ENCODE measurements at places on chromosomes 5 and 9.

DNA sequence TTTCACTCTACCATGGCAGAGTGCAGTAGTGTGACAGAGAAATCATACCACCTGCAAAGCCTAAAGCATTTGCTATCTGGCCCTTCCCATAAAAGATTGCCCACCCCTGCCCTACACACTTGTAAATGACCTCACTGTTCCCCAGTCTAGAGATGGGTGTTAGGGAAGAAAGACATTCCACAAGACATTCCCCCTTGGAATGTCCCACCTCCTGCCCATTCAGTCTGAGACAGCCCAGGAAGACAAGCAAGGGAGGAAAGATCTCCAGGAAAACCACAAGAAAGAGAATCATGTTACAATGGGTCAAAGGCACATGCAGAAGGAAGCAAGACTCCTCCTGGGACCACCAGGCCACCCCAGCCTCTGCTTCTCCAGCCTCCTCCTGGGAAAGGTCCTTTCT is 230.0 kb downstream of the AGTPBP1 start:
- no peak for DNase-seq

GRCh38 chr9:120435091-120435490 is 144.9 kb downstream of the CDK5RAP2 start:
- no peak for DNase-seq

DNA sequence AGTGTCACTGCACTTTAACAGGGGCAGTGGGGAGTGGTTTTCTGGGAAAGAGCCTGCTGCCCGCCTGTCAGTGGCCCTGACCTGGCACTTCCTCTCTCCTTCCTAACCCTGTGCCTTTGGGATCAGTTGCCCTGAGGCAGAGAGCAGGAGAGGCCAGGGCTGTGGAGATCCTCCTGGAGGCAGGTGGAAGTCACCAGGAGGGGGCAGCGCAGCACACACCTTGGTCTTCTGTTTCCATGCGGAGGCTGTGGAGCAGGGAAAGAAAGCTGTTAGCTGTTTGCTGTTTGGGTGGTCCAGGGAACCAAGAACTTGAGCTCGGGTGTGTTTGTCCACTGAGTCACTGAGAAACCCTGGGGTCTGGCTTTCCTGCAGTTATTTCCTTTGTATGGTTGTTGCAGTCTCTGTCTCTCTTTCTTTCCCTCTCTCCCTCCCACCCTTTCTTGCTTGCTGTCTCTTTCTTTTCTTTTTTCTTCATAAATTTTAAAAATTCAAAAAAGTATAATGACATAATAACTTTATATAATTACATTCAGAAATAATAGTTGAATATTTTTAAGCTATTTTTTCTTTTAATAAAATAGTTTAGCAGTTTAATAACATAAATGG is 28.1 kb downstream of the NTRK2 start:
- peak; percentile 2 for DNase-seq

DNA sequence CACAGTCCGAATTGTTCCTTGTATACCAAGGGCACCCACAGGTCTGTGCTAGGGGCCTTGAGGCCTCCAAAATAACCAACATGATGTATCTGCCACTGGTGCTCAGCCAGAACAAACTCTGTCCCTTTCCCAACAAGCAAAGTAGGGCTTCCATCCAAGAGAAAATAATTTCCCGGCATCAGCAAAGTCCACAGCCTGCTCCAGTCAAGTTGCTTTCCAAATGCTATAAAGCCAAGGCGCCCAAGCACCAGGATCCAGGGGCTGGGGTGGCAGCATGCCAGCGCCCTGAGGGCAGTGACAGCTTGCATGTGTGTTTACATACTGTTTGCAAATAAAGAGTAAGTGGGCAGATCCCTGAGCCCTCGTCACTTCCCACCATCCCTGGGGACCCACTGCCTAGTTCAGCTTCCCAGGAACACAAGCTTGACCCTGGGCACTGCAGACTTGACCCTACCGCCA is 155.9 kb downstream of the ERCC6L2 start:
- DNase-seq, result no peak

DNA sequence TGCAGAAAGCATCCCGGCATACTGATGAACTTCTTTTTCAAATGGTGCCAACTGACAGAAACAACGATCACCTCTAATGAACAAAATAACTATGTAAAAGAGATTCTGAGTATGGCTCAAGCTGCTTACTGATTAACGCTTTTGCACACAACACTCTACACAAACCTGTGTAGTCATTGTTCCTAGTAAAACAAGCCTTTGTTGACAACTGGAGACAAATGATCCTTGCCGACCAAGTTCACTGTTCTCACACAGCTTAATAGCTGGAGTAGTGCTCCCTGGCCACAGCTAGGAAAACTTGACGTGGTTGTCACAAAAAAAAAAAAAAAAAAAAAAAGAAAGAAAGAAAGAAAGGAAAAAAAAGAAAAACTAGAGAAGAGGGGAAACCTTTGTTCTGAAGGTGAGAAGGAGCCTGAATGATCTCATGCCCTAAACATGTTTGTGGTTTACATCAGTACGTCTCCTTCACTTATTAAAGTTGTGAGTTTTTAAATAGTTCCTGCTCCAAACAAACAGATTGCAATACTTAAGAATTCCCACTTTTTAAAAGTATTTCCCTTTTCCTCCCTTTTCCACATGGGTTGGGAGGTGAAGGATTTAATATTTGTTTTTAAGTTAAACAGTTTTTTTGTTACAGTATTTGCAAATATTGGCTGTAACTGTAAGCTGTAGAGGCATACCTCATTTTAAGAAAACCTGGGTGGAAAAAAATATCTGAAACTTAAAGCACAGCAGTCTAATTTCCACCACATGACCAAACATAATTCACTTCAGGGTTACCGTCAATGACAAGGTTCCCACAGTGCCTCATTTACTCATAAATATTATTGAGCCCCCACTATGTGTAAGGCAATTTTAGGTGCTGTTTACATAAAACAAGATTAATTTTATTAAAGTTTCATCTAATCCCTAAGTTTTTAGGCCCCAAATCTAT is 63.7 kb downstream of the GLIS3 start:
- DNase-seq, result no peak

- DNase-seq, result no peak
Observed at GRCh38 chr5:181255276-181255675, 5.7 kb downstream of the TRIM52 start.

- no peak for DNase-seq
Observed at GRCh38 chr5:14267991-14268708, 125.0 kb downstream of the TRIO start.

DNA sequence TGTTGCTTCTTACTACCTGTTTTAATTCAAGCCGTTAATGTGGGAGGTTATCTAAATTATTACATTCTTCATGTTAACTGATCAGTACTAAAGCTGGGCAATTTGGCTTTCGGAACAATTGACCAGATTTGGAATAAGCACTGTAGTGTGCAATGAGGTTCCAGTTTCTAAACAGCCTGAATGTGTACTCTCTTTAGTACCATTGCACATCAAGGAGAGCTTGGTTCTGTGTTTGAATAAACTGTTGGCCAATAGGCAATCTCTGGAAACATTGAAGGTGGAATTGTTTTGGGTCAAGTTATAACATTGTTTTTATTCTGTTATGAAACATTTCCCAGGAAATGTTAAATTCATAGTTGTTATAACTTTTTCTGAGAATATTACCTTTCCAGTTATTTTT is 105.2 kb downstream of the PBX3 start:
- no peak for DNase-seq

- no peak for DNase-seq
Observed at GRCh38 chr9:6630502-6631206, 14.9 kb downstream of the GLDC start.

- no peak for DNase-seq
Observed at GRCh38 chr5:15168358-15168757, 296.8 kb upstream of the ANKH start.

DNA sequence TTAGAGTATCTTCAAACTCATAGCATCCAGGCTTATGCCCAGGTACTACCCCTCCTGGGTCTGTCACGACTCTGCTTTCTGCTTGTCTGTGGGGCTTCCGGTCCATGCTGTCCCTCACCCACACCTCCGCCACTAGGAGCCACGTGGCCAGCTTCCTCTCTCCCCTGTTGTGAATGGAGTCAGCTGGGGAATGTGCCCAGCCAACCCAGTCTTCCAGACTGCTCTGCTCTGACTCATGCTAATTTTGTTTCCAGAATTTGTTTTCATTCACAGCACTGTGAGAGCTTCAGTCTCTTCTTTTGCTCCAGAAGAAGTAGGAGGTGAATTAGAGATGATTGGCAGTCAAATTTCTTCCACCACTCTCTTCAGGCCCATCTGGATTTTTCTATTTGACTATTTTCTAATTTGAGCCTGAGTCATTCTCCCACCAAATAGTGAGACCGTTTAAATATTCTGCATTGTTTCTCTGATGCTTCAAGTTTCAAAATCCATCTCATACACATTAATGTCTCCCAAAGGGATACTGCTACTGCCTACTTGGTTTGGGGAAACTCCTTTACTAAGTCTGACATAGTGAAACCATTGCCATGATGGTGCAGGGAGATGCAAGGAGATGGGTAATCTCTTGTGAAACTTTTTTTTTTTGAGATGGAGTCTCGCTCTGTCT is 424.1 kb upstream of the KIF2A start:
- no peak for DNase-seq

- no peak for DNase-seq
Observed at GRCh38 chr5:126830061-126830460, 53.1 kb downstream of the LMNB1 start.

GRCh38 chr5:107224272-107224671 is 446.5 kb downstream of the EFNA5 start:
- no peak for DNase-seq

DNA sequence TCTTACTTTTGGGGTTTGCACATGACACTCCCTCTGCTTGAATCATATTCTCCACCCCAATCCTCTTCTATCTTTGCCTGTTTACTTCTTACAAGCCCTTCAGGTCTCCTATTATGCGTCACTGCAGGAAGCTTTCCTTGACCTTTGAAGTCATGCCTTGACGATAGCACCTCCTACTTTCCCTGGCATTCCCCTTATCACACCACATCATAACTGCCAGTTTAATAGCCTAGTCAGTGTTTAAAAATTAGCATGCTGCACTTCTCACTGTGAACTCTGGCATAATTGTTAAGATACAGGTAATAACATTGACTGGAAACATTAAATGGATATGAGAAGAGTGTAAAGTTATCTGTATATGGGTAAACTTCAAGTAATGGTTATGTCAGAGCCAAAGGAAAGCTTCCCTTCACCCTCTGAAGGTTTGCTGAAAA is 37.1 kb upstream of the CEP120 start:
- DNase-seq, result no peak

GRCh38 chr9:124019771-124020519 is 8.4 kb downstream of the LHX2 start:
- no peak for DNase-seq

- DNase-seq, result no peak
Observed at GRCh38 chr9:137760426-137760825, 117.2 kb upstream of the CACNA1B start.

DNA sequence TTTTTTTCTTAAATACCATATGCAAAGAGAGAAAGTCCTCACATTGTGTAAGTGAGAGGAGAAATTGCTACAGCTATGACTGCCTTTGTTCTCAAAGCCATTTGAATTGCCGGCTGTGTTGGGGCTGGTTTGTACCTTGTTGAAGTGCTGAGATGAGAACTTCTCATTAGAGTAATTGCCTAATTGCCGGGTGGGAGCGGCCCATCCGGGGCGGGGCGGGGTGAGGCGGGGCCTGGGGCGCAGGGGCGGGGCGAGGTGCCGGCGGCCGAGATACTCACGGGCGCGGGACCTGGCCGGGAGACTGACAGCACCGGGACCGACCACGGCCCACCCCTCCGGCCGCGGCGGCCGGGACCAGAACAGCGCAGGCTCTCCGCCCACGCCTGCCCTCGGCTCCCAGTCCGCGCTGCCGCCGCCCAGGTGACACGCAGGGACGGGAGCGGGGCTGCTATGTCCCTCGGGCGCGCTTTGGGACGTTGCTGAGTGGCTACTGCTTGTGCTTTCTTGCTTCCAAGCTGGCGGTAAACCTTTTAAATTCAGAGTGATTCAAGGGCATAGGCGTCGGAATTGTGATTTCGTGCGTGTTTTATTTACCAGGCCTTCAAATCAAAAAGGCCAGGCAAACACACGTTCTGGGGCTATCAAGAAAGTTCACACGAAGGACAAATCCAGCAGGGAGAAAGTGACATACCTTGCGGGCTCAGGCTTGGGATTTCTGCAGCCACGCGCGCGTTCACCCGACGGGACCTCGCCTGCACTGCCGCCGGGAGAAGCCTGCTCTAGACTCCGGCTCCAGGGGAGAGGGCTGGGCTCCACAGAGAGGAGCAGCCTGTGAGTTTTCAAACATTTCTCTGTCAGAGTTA is 269.1 kb downstream of the FANCC start:
- DNase-seq, result peak; percentile 36

- DNase-seq, result no peak
Observed at GRCh38 chr5:170334626-170335025, 37.0 kb upstream of the LCP2 start.

GRCh38 chr5:31574772-31575171 is 42.7 kb downstream of the C5orf22 start:
- no peak for DNase-seq
